ENCODE measurements at places on chromosomes 5 and 9. TPM values are rescaled to one million over a fixed set of nuclear protein-coding genes. Genes with fewer than 3 reads are reported as not detected.

CDC20B gene
- not detected for polyA plus RNA-seq

PCDHGB2 gene
- polyA plus RNA-seq = not detected

PCAT7 gene
- not detected for polyA plus RNA-seq

OGN gene
- polyA plus RNA-seq = 0.10 TPM

ESM1 gene
- not detected for polyA plus RNA-seq

MYMK gene
- polyA plus RNA-seq = not detected

SH2D3C gene
- polyA plus RNA-seq = 72.9 TPM

VLDLR gene
- not detected for polyA plus RNA-seq

IL7R gene
- polyA plus RNA-seq = 690 TPM

TCF7 gene
- polyA plus RNA-seq = 560 TPM

TRPM3 gene
- not detected for polyA plus RNA-seq

CATSPER3 gene
- 0.81 TPM for polyA plus RNA-seq

LCN2 gene
- not detected for polyA plus RNA-seq

EPB41L4B gene
- polyA plus RNA-seq = not detected

GRM6 gene
- not detected for polyA plus RNA-seq

Data from naive thymus-derived CD4-positive, alpha-beta T cell (primary cell).